Activated CD4-positive, alpha-beta T cell treated with anti-CD3 and anti-CD28 coated beads for 1 hour (primary cell): ENCODE measurements at places on chromosomes 11 and 22.

GRCh38 chr11:9972989-9973388 is 309.1 kb downstream of the SWAP70 start:
- no peak for DNase-seq

GRCh38 chr11:124884340-124884739 is 13.3 kb downstream of the ROBO4 start:
- DNase-seq, result no peak

GRCh38 chr11:39327302-39327701 is 2132.2 kb downstream of the LRRC4C start:
- no peak for DNase-seq

DNA sequence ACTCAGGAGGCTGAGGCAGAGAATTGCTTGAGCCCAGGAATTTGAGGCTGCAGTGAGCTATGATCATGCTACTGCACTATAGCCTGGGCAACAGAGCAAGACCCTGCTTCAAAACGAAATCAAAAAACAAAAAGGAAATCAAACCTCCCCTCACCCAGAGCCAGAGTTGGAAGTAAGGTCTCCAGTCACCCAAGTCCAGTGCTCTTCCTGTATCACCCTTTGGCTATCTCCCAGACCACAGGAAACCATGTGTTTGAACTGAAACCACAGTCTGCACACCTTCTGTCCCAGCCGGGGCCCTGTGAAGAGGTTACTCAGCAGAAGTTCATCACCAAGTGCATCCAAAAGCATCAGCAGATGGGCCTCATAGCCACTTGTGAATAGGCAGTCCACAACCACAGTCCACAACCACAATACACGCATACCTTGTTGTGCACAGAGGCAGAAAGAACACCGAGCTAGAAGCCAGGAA is 4.6 kb downstream of the MYH9 start:
- no peak for DNase-seq

- no peak for DNase-seq
These were observed 30.1 kb upstream of the FADD start for GRCh38 chr11:70173018-70173417.

DNA sequence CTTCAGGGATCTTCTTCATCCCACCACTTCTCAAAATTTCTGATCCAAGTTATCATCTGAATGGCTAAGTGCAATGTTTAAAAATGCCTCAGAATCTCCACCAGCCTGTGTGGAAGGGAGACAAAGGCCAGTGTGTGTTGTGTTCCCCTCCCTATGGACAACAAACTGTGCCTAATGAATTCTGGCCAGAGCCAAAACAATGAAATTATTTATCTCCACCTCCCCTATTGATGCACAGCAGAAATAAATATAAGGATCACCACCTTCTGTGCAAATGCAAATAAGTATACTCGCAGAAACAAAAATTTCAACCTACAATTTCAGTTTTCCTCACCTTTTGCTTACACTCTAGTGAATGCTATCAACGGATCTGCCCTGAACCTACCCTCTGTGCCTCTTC is 75.8 kb downstream of the GAB2 start:
- no peak for DNase-seq

DNA sequence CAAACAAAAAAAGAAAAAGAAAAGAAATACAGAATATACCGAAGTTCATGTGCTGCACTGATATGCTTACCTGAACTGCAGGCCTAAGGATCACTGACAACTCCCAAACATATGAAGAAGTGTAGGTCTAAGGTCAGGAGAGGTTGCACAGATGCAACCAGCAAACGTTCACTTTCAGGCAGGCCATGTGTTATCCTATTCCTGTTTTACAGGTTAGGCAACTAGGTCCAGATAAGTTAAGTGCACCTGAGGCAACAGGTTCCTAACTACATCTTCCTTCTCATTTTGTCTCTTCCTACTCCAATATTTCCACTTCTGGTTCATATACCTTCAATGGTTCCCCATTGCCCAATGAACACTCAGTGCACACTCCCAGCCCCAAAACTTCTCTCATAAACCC is 15.1 kb downstream of the PI4KA start:
- DNase-seq, result no peak

DNA sequence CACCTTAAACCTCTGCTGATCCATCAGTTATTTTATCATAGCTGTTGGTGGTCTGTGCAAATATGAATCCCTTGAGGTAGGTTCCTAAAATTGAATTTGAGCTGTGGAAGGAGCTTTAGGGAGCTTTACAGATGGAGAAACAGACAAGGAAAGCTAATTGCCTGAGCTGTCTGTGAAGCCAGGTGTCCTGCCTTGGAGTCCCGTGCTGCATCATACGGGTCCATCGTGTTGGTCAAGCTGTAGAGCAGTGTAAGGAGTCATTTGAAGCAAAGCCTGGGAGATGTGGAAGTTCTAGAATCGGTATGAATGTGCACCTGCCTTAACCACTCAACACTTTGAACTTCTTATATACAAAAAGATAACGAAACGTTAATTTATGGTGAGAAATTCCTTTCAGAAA is 1.0 kb downstream of the POLA2 start:
- no peak for DNase-seq

GRCh38 chr11:92225125-92225567 is 528 bp downstream of the FAT3 start:
- no peak for DNase-seq

DNA sequence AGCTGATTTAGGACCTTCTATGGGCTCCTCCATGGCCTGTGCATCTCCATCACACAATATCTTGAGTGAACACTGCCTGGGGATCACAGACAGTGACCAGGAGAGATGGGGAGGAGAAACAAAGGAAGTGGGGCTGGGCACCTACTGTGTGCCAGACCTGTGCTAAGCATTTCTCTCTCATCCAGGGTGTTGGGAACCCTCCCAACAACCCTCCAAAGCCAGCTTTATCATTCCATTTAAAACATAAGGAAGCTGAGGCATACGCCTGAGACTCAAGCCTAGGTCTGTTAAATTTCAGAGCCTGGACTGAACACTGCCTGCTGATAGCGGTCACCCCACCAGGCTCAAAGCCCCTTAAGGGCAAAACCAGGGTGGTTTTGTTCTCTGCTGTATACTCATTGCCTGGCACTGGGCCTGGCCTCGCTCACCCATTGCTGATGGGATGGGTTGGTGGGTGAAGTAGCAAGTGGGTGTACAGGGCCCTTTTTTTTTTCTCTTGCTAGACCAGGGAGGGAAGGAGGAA is 130.1 kb downstream of the MN1 start:
- DNase-seq, result no peak

DNA sequence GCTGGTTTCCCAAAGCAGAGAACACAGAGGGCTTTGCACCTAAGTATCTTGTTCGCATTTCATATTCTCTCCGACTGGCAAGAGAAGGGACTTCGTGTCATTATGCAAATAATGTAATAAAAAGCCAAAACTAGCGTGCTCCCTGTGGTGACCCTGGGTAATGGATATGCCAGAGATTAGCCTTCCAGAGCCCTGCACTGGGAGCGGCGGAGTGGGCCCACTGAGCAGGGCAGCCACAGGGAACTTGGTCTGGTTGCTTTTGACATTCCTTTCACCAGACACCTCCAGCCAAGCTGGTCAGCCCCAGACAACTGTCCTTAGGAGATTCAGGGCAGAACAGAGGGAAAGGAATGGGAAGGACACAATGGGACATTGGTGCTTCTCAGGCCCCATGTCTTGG is 56.1 kb downstream of the FLI1 start:
- DNase-seq, result no peak

GRCh38 chr22:38419121-38419857 is 35.7 kb downstream of the KCNJ4 start:
- DNase-seq, result no peak

DNA sequence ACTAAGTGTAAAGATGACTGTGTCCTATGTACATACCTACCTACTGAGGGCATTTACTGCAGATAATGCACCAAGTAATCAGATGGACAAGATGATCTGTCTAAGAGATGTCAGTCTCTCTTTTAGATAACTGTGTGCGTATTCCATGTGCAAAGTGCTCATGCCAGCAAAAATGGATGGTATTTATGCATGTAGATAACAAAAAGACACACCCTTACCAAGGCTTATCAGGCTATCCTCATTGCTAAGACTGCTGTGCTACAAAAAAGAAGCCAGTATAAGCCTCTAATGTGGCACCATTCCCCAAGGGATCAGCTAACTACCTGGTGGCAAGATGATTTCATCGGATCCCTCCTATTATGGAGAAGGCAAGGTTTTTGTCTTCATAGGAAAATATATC is 34.3 kb upstream of the CD44 start:
- no peak for DNase-seq

- DNase-seq, result peak; percentile 61
These were observed 2.4 kb upstream of the WNT11 start for GRCh38 chr11:76208438-76209374.
